NCI-H446 treated with DMSO at 0.1 percent for 48 hours (cell line): ENCODE measurements at places on chromosomes 3 and 15.

DNA sequence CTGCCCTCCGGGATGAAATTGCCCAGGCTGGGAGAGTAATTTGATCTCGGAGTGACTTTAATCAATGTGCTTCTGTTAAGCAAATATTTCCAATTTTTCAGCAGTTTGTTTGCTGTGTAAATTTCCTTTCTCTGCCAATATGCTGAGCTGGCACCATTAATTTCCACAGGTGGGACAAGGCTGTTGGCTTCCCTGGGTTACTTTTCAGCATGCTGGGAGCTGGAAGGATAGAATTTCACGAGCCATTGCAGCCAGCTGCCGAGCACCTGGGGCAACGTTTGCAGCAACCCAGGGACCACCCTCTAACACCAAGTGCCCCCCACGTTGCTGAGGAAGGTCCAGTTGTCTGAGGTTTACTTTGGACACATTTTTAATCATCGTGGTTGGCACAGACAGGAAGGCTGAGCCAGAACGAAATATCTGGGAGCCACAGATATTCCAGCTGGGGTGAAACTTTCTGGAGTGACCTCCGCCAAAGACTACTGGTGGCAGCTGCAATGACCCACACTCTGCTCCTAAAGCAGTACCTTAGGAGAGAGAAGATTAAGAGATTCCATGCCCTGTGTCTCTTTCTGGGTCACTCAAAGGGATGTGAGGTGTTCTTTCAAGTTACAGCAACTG is 293.3 kb upstream of the RGMA start:
- no peak for DNase-seq

DNA sequence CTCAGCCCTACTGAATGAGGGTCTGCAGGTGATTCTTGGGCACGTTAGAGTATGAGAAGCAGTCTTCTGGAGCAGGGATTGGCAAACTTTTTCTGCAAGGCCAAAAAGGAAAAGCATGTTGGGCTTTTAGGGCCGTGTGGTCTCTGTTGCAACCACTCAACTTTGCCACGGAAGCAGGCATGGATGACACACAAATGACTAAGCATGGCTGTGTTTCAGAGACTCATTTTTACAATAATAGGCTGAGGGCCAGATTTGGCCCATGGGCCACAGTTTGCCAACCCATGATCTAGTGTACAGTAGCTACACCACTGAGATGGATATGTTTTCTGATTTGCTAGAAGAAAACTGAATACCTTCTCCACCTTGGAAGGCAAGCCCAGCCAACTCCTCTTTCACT is 66.1 kb upstream of the PRICKLE2 start:
- peak; percentile 17 for DNase-seq

DNA sequence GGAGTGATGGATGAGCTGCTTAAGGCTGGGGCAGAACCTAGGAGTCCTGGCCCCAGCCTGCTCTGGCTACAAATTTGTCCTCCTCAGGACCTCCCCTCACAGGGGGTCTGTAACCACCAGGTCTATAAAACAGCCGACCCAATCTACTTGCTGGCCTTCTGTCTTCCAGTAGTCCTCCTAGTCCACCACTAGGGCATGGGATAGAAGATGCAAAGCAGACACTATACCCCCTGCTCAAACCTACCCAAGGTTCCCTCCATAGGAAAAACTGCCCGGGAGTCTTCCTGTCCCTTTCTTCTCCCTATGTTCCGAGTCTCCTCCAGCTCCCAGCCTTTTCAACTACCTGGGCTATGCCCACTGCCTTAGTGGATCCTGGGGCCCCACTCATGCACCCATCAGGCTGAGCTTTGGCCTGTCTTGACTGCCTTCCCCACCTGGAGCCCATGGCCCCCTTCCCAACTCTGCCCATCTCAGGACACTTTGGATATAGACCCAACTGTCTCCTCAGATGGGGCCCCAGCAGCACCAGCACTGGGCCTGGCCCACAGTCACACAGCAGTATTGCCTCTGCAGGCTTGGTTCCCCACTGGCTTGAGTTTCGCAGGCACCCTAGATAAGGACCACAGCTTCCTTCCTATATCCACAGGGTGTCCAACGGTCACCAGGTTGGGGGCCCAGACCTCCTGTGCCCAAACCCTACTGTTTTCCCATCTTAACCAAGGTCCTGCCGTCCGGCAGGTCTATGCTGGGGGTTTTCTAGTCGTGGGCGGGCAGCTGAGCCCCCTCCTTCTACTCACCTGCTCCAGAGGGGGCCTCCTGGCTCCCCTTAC is 1.1 kb downstream of the HYAL3 start:
- DNase-seq = no peak

DNA sequence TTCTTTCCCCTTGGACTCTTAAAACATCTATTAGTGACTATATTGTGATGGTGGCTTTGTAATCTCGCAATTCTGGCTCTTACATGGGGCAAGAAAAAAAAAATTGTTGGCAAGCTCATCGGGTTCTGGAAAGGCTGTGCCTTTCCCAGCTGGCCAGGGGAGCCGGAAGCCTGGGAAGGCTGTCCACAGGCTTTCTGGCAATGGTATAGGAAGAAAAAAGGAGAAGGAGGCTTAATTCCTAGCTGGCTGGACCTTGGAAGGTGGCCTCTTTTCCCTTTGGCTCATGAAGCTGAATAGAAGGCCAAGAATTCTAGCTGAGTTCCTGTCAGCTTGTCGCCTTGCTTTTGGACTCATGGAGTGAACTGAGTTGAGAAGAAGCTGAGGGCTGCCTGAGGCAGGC is 243.5 kb upstream of the SEMA6D start:
- DNase-seq = peak; percentile 94

- DNase-seq = no peak
Measured at GRCh38 chr3:31733234-31733667, 200.5 kb downstream of the STT3B start.
